Omental fat pad (tissue), 4 donors: ENCODE measurements at places on chromosomes 1 and 21.
A peak's percentile ranks its signal among the peaks of the same experiment; 100 is the strongest.

- no peak for DNase-seq
Observed at GRCh38 chr1:40664791-40665190, 691 bp downstream of the RIMS3 start.

GRCh38 chr1:157992031-157992832, 1.2 kb upstream of the KIRREL1 start:
- peak; percentile 60 for DNase-seq

DNA sequence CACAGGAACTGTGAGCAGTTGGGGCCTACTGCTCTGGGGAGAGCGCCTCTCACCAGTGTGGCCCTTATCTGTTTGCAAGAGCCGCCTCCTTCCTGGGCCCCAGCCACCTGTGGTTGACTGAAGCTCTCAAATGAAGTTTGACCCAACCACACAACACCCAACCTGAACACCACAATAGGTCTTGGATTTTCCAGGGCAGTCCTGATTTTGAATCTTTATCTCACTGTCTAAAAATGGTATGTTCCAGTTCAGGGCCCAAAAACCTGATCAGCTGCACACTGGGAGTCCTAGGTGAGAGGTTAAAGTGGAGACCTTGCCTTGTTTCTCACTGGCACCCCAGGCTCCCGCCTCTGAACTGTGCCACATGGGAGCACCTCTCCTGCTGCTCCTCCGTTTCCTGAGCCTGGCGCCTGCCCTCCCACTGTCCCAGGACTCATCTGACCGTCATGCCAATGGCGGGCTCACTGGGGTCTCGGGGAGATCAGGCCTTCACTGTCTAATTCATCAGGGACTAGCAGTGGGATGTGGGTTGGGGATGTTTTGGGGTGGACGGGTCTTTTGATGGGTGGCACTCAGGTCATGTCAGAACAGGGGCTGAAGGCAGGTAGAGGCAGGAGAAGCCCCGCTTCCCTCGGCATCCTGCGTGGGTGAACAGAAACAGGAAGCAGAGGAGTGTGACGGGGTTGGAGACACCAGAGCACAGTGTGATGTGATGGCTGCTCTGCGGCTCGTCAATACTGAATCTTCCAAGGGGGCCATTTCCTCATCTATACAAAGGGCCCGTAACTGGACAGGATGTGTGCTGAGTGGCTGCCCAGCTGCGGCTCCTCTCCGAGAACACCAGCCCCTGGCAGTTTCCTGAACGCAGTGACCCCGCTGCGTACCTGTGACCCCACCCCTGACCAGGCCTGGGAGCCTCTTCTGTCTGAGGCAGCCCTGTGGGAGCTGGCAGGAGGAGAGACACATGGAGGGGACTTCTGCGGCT, 59.6 kb upstream of the ITPKB start:
- DNase-seq, result no peak

DNA sequence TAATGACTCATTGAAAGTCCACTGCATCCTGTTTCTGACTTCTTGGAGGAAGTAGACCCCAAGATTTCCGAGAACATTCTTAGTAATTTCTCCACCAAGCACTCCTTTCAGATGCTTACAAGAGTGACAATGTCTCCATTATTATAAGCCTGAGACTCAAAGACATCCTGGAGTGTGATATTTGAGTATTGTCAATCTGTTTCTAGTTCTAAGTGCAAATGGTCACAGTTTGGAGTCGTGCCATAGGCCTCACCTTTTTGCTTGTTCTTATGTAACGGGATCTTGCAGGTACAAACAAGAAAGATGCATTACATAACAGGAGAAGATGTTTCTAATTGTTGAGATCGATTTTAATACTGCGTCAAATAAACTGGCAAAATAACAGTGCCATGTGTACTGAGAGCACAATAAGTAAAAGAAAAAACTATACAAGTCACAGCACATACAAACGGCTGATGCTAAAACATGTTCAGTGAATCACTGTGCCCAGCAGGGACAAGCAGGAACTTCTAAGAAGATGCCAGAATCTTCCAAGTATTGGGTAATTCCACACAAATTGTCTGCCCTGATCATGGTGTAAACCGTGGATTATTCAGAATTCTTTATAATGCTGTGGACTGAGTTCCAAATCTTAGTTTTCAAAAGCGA, 54.1 kb downstream of the CD2 start:
- no peak for DNase-seq

DNA sequence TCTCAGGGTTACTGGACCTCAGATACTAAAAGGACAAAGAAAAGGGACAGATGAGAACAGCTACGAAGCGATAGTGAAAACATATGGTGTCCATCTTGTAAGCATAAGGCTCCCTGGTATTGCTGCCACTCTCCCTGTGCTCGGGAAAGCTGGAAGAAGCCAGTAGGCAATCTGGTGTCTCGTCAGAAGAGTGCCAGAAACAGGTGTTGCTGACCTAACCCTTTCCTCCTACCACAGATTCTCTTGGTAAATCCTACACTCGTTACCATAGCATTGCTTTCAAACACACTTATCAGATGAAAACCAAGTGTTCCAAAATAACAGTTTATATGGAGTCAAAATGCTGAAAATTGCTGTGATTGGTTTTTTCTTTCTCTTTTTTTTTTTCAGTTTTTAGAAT, 146.3 kb downstream of the NRIP1 start:
- DNase-seq, result no peak

GRCh38 chr1:5685446-5686040, 306.7 kb downstream of the NPHP4 start:
- no peak for DNase-seq

- no peak for DNase-seq
Observed at GRCh38 chr1:145877923-145878486, 7.7 kb downstream of the ANKRD35 start.

DNA sequence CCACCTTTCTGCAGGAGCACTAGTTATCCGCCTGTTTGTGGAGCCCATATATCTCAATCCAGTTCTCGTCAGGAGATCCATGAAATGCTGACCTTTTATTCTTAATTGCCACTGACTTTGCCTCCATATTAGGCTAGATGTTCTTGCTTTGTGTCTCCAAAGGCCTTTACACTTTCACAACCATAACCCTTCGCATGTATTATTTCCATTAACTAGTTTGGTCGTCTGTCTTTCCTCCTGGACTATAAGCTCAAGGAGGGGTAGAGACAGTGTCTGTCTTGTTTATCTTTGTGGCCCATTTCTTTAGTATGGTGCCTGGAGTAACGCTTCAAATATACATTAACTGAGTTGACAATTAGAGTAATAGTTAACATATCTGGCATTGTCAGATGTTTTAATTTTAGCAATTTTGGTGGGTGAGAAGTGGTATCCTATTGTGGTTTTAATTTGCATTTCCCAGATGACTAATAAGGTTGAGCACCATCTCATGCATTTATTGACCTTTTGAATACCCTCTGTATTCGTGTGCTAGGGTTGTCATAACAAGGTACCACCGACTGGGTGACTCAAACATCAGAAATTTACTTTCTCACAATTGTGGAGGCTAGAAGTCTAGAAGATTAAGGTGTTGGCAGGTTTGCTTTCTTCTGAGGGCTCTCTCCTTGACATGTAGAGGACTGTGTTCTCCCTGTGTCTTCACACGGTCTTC, 21.7 kb upstream of the IL12RB2 start:
- no peak for DNase-seq
